ENCODE measurements at places on chromosomes 7 and 10. TPM values are rescaled to one million over a fixed set of nuclear protein-coding genes. Genes with fewer than 3 reads are reported as not detected.

Gene PLPP4
- not detected for polyA plus RNA-seq

Gene PIP
- not detected for polyA plus RNA-seq

Gene SEMA3D
- polyA plus RNA-seq: not detected

Gene OR6V1
- polyA plus RNA-seq: not detected

Gene FAM25G
- not detected for polyA plus RNA-seq

Gene VPS26A
- 37.4 TPM for polyA plus RNA-seq

Gene SLC26A3
- not detected for polyA plus RNA-seq

Gene PON1
- polyA plus RNA-seq: not detected

Gene LMOD2
- not detected for polyA plus RNA-seq

Gene TLX1
- polyA plus RNA-seq: not detected

Gene NPY4R
- polyA plus RNA-seq: not detected

All from CD4-positive, alpha-beta memory T cell (primary cell).